ENCODE measurements at places on chromosomes 7 and 10. TPM values are rescaled to one million over a fixed set of nuclear protein-coding genes. Genes with fewer than 3 reads are reported as not detected.

The CALML5 gene
- not detected for total RNA-seq

The GNAI1 gene
- total RNA-seq = 32.4 TPM

The CYP26A1 gene
- total RNA-seq = 2.2 TPM

The SH2B2 gene
- 1.8 TPM for total RNA-seq

The SYT15 gene
- 3.3 TPM for total RNA-seq

The MKI67 gene
- 59.2 TPM for total RNA-seq

The SPACDR gene
- 0.89 TPM for total RNA-seq

The FGFBP3 gene
- total RNA-seq = 2.2 TPM

The CAV1 gene
- 512 TPM for total RNA-seq

The PILRB gene
- 26.3 TPM for total RNA-seq

The PHKG1 gene
- total RNA-seq = 0.22 TPM

The PIK3AP1 gene
- 0.64 TPM for total RNA-seq

The AHR gene
- total RNA-seq = 7.3 TPM

The ARHGAP22 gene
- 4.1 TPM for total RNA-seq

The LMOD2 gene
- not detected for total RNA-seq

Measured in A549 treated with Mapracorat at 1 μM for 4 hours (cell line).